ENCODE measurements at places on chromosomes 7 and 10.

GRCh38 chr10:86225103-86225782 is 141.4 kb downstream of the GRID1 start:
- no peak for DNase-seq

DNA sequence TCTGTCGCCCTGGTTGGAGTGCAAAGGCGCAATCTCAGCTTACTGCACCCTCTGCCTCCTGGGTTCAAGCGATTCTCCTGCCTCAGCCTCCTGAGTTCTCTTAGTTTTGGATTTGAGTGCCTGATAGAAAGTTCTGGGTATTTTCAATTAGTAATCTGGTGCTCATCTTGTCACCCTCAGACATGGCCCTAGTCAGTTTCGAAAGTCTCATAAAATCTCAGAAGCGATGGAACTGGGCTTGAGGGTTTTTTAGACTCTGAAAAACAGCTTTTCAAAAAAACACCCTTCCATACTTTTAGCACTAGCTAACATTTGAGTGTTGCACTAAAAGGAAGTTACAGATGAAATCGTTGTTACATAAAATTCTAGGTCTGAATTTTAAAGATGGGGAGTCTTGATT is 9.4 kb upstream of the PIP4K2A start:
- no peak for DNase-seq

DNA sequence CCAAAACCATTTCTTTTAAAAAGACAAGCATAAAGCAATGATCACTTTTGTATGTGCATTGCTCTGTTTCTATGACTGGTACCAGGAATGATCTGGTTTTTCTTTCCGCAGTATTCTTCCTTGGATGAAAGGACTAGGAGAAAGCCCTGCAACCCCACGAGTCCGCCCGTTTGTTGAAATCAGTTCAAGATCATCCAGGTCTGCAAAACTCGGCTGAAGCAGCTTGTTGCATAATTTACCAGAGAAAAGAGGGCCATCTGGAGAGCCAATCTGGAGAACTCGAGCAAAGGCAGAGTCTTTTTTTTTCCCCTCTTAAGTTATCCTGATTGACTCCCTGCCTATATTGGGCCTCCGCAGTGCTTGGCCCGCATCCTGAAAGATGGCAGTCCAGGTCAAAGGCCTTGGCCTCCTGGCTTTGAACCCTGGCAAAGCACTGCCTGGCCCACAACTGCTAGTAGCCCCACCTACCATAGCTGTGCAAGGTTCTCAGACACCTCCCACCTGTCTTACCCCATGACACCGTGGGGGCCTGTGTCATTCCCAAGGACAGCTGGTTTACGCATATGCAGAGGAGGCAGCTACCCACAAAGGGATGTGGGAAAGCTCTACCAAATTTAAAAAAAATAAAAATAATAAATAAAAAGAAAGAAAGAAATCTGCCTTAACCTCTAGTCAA is 572.2 kb downstream of the INHBA start:
- DNase-seq: no peak

GRCh38 chr10:22043327-22043633 is 39.8 kb upstream of the DNAJC1 start:
- no peak for DNase-seq

- DNase-seq: no peak
Observed at GRCh38 chr7:129613016-129613337, 1.5 kb downstream of the NRF1 start.

GRCh38 chr10:1107004-1107403 is 50.8 kb downstream of the WDR37 start:
- no peak for DNase-seq

- DNase-seq: no peak
Observed at GRCh38 chr7:21642422-21642821, 99.6 kb downstream of the DNAH11 start.

DNA sequence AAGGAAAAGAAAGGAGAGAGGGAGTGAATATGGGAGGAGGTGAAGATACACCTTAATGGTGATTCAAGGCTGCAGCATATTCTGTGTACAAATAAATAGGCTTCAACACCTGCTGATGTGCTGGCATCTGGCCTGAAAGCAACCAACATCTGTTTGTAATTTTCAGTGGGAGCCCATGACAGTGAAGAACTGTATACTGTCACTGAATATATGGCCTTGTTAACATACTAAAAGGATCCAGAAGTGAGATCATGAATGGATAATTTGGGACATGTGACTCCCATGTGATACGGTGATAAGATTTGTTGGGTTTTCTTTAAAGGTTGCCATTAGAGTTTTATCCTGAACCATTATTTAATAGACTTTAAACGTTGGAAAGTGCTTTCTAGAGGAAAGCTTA is 459.3 kb downstream of the CNTNAP2 start:
- no peak for DNase-seq

- DNase-seq: no peak
Observed at GRCh38 chr7:159099711-159100231, 44.9 kb downstream of the VIPR2 start.

DNA sequence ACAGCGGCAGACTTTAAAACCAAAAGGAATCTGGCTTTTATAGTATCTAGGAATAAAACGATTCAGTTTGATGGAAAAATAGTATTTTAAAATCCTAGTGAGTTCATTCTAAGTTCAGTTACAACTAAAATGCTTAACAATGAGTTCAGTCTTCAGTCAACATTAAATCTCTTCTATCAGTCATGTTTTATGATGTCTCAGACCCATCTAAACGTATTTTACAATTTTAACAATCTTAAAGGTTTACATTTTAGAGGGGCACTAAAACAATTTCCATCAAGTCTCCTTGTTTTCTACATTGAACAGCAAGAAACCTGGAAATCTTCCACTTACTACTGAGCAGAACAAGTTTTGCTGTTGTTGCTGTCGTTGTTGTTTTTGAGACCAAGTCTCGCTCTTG is 10.0 kb downstream of the SVOPL start:
- no peak for DNase-seq

DNA sequence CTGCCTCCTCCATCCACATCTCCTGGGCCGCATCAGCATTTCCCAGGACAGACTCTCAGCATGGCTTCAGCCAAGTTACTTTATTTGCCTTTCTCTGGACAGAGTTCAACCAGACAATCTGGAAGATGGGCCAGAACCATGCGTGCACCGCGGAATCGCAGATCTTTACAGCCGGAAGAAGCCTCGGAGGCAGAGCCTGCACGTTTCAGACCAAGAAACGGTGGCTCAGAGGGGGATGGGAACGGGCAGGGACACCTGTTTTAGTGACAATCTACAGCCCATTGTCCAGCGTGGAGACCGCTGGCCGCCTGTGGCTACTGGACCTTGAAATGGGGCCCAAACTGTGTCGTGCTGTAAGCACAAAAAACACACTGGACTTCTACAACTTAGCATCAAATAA is 3.5 kb downstream of the VIPR2 start:
- DNase-seq: no peak

GRCh38 chr7:158157460-158157859 is 430.2 kb downstream of the PTPRN2 start:
- no peak for DNase-seq

DNA sequence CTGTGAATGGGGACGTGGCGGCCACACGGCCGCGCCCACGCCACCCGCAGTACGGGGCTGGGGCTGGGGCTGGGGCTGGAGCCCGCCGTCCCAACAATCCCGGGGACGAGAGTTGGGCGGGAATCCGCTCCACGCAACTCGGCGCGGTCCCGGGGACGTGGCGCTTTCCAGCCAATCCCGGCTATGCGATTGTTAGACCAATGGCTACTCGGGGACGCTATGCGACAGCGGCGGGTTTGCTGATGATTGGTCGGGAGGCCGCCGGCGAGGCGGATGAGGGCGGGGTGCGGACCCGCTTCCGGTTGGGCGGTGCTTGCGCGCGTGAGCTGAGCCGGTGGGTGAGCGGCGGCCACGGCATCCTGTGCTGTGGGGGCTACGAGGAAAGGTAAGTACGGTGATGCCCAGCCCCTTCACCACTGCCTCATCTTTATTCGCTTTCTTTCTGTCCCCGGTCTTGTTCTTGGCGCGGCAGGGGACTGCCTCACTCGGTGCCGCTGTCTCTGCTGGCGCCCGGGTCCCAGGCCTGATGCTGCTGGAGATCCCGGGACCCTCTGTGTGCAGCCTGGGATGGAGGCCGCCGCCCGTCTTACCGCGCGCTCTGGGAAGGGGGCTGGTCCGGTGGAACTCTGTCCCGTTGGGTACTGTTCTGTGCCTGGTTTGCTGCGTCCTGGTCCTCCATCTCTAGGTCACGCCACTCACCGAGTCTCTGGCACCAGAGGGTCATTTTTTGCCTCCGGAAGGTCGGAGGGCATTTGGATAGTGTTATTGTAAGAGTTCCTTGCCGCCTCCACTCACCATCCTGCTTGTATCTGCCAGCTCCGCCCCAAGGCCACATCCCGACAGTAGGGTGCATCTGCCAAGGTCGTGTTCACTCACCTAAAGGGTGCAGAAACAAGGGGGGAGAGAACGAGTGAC is at the start of gene CALU:
Gene CALU, plus strand, starts transcription at position 312 of the 915 bp plus-strand sequence. CDS start 9,225 bp downstream, outside the sequence.
- peak; percentile 97 for DNase-seq

DNA sequence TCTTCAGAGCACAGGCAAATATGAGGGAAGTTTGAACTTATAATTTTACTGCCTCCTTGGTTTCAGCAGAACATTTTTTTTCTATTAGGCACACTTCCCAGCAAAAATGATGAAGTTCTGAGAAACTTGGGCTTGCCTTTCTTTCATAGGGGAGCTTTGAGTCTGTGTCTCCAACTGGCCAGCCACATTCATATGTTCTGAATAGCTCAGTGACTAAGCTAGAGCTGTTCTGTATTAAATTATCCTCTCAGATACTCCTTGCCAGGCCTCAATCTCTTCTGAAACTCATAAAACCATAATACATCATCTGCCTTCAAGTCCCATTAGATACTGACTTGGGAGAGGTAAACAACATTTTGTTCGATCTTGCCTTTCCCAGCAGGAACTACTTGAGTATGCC is 476.5 kb downstream of the GPAM start:
- no peak for DNase-seq

DNA sequence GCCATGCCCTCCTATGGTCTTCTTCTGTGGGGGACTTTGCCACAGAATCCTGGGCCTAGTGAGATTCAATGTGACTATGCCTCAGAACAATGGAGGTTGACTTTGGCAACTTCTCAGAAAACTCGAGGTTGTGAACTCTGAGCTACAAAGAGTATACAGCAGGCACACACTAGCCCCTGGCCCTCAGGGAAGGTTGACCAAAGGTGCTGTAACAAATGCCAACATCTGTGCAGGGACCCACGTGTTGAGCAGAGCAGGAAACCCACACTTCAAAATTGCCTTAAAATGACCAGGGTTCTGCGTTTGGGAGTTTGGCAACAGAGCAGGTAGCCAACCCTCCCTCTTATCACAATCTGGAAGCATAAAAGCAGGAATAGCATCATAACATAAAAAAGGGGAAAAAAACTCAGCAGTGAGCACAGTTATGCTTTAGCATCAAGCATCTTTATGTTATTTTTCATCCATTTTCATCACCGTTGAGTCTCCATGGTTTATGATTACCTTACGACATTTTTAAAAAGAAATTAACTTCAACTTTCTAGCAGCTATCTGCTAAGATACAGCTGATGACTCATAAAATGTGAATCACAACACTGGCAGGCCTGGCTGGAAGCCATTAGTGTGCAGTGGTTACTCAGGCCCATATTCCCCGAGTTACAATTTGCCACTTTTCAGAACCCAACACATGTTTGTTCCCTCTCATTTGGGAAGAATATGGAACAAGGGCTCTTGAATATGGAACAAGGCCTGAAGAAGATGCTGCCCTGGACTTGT is 11.1 kb downstream of the PRLHR start:
- no peak for DNase-seq

DNA sequence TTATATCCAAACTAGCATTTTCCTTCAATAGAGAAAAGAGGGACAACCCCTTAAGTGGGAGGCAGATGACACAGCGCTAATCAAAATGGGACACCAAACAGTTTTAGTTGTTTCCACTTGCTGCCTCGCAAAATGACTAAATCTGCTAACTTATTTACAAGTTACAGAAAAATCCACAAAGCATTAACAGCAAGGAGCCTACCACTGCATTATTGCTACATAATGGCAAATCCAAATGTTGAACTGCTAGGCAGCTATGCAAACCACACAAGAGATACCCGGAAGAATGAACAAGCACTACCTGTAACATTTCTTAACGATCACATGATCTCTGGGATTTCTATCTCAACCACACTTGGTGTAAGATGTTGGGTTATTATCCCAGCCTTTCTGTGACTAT is 96.7 kb downstream of the SFMBT2 start:
- peak; percentile 52 for DNase-seq

DNA sequence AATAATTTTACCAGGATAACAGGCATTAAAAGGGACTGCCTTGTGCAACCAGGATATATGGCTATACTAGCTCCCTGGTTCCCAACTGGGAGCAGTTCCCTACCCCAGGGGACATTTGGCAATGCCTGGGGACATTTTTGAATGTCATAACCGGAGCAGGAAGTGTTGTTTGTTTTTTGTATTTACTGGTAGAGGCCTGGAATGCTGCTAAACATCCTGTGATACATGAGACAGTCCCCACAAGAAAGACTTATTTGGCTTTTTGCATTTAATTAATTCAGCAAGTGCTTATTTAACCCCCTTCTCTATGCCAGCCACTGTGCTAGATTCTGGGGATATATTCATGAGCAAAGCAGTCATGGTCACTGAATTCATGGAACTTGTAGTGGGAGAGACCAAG is 181.2 kb downstream of the BBS9 start:
- DNase-seq: no peak

DNA sequence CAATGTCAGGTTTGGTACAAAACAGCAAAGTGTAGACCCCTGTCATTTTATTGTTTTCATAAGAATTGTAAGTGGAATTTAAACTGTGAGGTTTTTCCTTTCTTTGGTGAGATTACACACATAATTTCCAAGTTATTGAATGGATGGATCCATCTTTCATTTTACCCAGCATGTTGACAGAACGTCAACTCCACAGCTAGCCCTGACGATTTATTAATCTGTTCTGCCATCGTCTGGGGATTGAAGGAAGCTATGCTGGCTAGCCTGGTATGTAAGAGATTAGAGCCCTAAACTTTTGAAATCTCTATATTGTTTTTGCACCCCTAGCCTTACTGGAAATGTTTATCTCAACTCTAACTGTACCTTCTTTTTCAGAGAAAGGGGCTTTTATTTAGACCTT is 8.6 kb downstream of the WNT16 start:
- DNase-seq: no peak

GRCh38 chr7:31020652-31021051 is 31.5 kb upstream of the ADCYAP1R1 start:
- DNase-seq: no peak

DNA sequence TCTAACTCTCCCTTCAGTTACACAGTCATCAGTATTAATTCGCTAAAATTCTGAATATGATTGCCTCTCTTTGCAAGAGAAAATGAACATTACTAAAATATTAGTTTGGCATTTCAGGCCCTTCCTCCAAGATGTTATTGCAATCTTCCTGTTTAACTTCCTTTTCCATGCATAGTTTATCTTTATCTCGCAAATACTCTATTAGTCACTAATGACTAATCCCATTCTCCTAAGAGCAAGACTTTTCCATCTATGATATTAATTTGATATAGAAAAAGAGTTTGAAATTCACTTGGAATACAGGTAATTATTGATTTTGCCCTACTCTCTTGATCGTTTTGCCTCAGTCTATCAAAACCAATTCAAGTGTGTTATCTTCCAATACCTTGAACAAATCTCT is 41.8 kb upstream of the SEMA3A start:
- no peak for DNase-seq

- no peak for DNase-seq
Observed at GRCh38 chr10:3747248-3747960, 37.6 kb downstream of the KLF6 start.

All from activated CD4-positive, alpha-beta T cell treated with anti-CD3 and anti-CD28 coated beads for 36 hours (primary cell).